Motor neuron (in vitro differentiated cells): ENCODE measurements at places on chromosomes 7 and 10. TPM values are rescaled to one million over a fixed set of nuclear protein-coding genes. Genes with fewer than 3 reads are reported as not detected.

GRCh38 chr7:113824117-113824823, 94.5 kb downstream of the PPP1R3A start:
- ATAC-seq = no peak

DNA sequence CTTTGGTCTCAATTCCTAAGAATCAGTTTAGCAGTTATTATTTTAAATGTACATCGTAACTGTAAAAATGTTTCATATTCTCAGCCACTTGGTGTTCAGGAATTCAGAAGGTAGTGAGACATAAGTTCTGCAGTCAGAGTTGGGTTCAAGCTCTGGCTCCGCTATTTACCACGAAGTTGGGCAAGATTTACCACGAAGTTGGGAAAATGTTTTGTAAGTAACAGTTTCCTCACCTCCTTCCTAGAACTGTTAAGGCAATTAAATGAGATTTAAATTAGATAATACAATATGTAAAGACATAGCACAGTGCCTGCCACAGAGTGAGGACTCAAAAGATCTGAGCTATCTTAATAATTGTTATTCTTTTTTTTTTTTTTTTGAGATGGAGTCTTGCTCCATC, 16.3 kb upstream of the ABLIM1 start:
- no peak for ATAC-seq

DNA sequence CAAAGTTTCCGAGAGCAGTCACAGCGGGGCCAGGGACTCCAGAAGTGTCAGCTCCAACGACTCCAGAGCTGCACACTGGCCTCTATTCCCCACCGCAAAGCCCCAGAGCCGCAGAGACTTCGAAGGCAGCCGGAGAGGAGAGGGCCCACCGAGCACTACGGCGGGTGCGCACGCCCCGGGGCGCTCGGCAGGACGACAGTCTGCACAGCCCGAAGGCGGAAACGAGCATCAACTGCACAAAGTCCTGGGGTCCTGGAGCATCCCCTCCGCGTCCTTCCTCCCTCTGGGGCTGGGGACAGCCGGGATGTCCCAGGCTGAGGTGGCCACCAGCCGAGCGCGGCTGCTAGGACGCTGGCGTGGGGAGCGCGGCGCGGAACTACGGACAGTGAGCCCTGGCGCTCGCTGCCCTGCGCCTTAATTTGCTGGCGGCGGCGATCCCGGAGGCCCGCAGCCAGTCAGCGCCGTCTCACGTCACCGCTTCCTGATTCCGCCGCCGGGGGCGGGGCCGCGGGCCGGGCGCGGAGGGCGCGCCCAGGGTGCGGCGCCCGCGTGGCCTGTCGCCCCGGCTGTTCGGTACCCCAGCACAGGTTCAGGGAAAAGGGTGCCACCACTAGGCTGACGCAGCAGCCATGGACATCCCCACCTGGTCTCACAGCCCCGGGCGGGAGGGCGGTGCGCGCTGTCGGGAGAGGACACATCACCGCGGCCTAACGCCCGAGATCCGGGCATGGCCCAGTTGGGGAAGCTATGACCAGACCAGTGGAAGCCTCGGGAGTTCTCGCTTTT, at the start of gene TBX20:
Gene TBX20 (minus strand): TSS at position 391 of the 786 bp plus-strand sequence. CDS start 480 bp downstream, outside the sequence.
- ATAC-seq = peak; percentile 92

- peak; percentile 65 for ATAC-seq
These were observed 102.3 kb downstream of the JAZF1 start for GRCh38 chr7:28078036-28078901.

Gene ASIC3
- total RNA-seq = 2.1 and 2.4 TPM in 2 replicates

Gene C10orf53
- total RNA-seq = 0.26 and 0.49 TPM in 2 replicates

Gene SAMD9L
- 16.8 and 17.0 TPM in 2 replicates for total RNA-seq

Gene C7orf33
- total RNA-seq = 0.19 TPM in 1 of 2 replicates, not detected in the other

Gene LOXL4
- total RNA-seq = 176 and 178 TPM in 2 replicates

Gene GIMAP2
- total RNA-seq = 0.45 and 0.50 TPM in 2 replicates
